Activated CD4-positive, alpha-beta T cell treated with anti-CD3 and anti-CD28 coated beads, Interleukin-2, amount 10 ng/mL, durations not matched to agents 7 days and 5 days (primary cell): ENCODE measurements at places on chromosomes 11 and 22. TPM values are rescaled to one million over a fixed set of nuclear protein-coding genes. Genes with fewer than 3 reads are reported as not detected.

Gene C22orf42
- not detected for total RNA-seq

Gene P2RX6
- 0.27 TPM for total RNA-seq

Gene CTSF
- 3.5 TPM for total RNA-seq

Gene TPBGL
- 0.06 TPM for total RNA-seq

DNA sequence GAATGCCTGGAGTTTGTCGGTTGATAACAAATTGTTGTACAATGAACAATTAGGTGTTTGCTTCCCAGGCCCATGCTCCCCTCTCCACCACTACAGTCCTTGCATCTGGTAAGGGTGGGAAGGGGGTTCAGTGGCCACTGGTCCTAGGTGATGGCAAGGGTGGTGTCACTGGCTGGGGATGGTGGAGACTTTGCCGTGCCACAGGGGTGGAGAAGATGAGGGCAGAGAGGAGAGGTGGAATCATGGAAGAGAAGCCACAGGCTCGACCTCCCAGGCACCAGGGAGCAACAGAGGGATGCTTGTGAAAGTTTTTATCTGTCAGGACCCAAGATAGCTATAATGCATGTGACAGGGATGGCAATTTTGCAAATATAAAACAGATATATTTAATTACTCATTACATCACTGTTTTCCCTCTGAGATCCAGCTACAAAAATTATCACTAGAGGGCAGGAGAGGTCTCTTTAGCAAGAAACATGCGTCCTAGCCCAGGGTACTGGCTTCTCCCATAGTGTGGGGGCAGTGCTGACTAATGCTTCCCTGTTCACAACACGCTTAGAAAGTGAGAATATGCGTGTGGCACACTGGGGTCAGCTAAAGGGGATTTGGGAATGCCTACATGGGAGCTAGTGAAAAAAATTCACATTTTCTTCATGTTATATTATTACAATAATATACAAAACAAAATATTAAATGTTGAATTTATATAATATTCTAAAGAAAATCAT is 49.0 kb upstream of the AMPD3 start:
- DNase-seq = peak; percentile 55

DNA sequence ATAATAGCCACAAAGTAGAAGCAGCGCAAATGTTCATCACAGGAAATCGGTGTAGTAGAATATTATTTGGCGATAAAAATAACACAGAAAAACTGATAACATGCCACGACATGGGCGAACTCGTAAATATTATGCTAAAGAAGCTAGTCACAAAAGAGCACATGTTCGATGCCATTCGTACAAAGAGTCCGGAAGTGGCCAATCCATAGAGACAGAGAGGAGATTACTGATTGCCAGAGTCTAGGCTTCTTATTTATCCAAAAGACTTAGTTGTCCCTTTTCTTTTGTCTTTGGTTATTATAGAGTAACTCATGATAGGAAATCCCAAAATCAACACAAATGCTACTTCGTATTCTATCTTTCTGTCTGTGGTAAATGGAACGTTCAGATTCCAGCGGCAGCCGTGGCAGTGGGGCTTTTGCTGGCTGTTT is 56.5 kb downstream of the MED15 start:
- DNase-seq = no peak

DNA sequence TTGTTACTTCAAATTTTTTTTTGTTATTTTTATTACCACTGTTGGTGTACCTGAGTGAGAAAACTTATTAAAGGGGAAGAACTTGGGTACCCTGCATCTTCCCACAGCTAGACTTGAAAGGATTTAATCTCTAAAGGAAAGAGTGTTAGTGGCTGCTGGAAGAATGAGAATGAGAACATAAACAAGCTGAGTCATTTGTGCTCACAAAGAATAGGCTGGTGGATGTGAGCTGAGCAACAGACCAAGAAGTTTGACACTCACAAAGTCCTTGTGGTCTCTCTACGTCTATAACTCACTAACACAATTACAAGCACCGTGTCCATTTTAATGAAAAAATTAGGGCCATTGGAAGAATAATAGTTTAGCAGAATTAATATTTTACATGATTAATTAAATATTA is 217.6 kb upstream of the ANO5 start:
- no peak for DNase-seq

DNA sequence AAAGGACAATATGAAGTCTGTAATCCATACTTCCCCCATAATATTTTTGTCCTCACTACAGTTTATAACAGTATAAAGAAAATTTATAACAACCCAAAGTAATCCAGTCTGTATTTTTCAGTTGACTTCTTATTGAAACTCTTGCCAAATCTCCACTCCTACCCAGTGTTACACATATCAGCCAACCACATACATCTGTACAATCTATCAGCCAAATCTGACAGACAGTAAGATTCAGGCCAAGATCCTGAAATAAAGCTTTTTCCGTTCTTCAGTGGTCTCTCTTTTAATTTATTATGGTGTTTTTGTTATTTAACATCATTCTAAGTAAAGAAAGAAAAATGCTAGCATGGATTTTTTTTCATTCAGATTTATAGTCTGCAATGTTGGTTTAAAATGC is 2370.9 kb upstream of the RAG2 start:
- no peak for DNase-seq

GRCh38 chr11:75689863-75690609 is 21.2 kb upstream of the MAP6 start:
- DNase-seq = no peak

DNA sequence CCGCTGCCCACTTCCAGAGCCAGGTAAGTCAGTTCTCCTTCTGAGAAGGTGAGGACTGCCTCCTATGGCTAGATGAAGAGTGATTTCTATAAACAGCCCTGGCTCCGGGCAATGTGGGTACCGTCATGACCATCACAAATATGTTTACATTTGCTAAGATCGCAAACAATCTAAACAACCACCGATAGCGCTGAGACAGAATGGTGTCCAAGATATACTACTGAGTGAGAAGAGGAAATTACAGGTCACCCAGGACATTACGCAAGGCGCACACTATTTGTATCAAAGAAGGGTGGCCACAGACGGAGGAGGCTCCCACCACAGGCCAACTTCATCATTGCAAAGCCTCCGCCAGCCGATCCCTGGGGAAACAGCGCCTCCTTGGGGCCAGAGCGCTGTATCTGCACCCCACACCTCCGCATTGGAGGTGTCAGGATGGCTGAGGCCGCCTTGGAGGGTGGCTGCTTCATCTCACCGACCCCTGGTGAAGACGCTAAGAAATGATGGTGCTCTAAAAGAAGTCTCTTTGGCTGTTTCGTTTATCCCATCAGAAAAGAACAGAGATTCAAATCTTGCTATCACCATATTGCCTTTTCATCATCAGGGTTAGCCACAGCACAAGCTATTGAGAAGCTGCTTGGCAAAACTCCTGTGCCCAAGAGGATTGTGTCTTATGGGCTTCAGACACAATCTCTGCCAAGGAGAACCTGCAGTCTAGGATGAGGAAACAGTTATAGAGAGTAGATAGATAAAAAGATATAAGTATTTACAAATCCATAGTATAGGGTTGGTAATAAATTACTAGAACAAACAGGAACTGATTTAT is 12.3 kb upstream of the ASRGL1 start:
- peak; percentile 68 for DNase-seq

GRCh38 chr11:123773026-123773425 is 18.7 kb upstream of the OR6X1 start:
- DNase-seq = no peak

- no peak for DNase-seq
Measured at GRCh38 chr22:30115705-30116104, 35.4 kb downstream of the HORMAD2 start.
